ENCODE measurements at places on chromosomes 1 and 21. TPM values are rescaled to one million over a fixed set of nuclear protein-coding genes. Genes with fewer than 3 reads are reported as not detected.

Gene TSPAN1
- not detected for total RNA-seq

Gene CCDC190
- total RNA-seq: not detected

Gene SDC3
- total RNA-seq: 55.7 TPM

Gene SLC39A1
- total RNA-seq: 126 TPM

Gene CRYAA
- not detected for total RNA-seq

Gene SPRR2D
- not detected for total RNA-seq

Gene CELA2A
- total RNA-seq: not detected
